ENCODE measurements at places on chromosomes 6 and 20. TPM values are rescaled to one million over a fixed set of nuclear protein-coding genes. Genes with fewer than 3 reads are reported as not detected.

The OR12D3 gene
- not detected for total RNA-seq

The DLK2 gene
- not detected for total RNA-seq

The TINAG gene
- not detected for total RNA-seq

The GNRH2 gene
- total RNA-seq = not detected

The VSX1 gene
- not detected for total RNA-seq

- no peak for DNase-seq
- no peak overlapping the region for H3K27ac ChIP-seq
- H3K36me3 ChIP-seq = no peaks in the 10 kb centered on the region
- H3K4me1 ChIP-seq = no peaks in the 10 kb centered on the region
Measured at GRCh38 chr6:135274561-135275293, 93.6 kb downstream of the MYB start.

DNA sequence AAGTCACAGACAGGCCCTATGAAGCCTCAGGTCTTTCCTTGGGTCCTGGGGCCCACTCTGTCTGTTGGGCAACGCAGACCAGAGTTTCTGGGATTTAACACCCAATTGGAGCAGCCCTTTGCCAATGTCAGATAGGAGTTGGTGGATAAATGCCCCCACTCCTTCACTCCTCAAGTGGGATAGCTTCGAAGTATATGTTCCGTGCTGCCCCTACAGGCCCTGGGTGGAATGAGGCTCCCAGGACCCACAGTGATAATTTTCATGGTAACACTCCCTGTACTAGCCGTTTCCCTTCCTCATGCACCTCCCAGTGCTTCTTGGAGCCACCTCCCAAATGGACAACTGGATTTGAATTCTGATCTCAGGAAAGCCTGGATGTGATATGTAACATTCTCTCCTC is 145.4 kb downstream of the FOXA2 start:
- no peak for DNase-seq
- H3K4me3 ChIP-seq = no peak overlapping the region
- no peaks in the 10 kb centered on the region for H3K36me3 ChIP-seq
- H3K4me1 ChIP-seq = no peaks in the 10 kb centered on the region

DNA sequence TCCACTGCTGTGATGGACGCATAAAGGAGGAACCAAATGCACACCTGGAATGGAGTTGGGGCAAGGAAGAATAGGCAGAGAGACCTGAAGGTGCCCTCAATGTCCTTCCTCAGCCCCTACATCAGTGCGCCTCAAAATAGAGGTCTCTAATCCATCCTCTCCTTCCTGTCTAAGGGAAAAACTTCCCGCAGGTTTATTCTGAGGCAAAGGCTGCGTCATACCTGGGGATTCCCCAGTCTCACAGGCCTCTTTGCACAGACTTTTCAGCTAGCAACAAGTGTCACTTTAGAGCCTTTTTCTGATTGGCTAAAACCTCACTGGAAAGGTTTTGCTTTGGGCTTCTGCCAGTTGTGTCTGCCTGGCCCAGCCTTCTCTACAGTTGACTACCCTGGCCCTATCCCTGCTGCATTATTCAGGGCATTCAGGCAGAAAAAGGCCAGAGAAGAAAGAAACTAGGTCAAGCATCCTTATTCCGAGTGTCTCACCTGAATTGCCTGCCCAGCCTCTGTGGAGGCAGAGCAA is 1.8 kb upstream of the HLA-DQB1 start:
- H3K27ac ChIP-seq = no peak overlapping the region
- H3K36me3 ChIP-seq = no peaks in the 10 kb centered on the region
- no peaks in the 10 kb centered on the region for H3K27me3 ChIP-seq
- no peak overlapping the region for H3K4me3 ChIP-seq

DNA sequence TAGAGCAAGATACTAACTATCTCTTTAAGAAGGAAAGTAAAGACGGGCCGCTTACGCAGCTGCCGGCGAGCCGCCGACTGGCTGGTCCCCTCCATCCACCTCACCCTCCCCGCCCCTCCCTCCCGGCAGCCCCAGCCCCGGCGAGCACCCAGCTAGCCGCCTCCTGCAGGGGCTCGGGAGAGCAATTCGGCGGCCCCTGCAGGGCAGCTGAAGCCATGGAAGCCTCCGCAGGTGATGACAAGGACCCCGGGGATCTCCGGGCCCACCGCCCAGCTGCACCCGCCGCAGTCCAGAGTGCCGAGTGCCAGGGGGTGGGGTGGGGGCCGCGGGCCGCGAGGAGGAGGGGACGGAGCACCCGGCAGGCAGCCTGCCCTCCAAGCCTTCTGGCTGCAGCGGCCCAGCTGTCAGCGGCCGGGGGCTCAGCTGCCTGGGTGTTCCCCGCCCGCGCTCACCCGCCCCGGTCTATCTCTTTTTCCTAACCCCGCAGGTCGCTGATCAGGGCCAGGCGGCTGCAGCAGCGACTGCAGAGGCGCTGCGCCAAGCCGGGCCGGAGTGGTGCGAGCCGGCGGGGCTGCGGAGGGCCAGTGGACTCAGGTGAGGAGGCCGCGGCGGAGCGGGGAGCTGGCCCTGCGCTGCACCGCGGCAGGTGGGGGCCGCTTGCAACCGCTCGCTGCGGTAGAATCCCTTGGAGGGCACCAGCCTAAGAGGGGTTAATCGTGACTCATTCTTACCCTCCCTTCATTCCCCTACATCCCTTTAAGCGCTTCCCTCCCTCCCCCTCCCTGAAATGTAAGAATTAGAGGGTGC is at the start of gene SNPH:
TSS of gene SNPH (plus strand) at position 128 of the 807 bp plus-strand sequence. CDS start 29,946 bp downstream, outside the sequence.
- no peaks in the 10 kb centered on the region for H3K36me3 ChIP-seq
- peak within 1 kb of the TSS; percentile 20 for H3K27ac ChIP-seq
- H3K4me1 ChIP-seq = peaks cover 3% of the 10 kb centered on the region
- H3K4me3 ChIP-seq = peak within 1 kb of the TSS; percentile 82

DNA sequence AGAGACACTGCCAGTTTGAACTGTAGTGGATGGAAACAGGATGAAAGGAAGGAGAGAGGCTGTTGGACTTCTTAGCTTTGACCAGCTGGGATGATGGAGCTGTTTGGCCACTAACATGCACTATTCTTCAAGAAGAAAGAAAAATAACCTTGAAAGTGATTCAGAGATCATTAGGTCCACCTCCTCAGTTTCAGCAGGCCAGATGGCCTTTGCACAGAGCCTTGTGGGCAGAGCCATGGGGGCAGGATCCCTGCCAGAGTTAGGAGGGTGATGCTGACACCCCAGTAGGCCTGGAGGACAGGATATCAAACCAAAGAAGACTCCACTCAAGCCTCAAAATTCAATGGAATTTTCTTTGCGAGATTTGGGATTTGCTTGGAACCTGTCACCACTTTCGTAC is 74.5 kb upstream of the TMEM181 start:
- peaks cover 4% of the 10 kb centered on the region for H3K36me3 ChIP-seq
- no peak overlapping the region for H3K4me3 ChIP-seq
- no peak for DNase-seq
- no peaks in the 10 kb centered on the region for H3K27me3 ChIP-seq
- no peak overlapping the region for H3K27ac ChIP-seq
- H3K4me1 ChIP-seq = no peaks in the 10 kb centered on the region

GRCh38 chr6:52506476-52506875 is 70.4 kb downstream of the TRAM2 start:
- H3K27me3 ChIP-seq = no peaks in the 10 kb centered on the region
- H3K4me3 ChIP-seq = no peak overlapping the region
- peaks cover 74% of the 10 kb centered on the region for H3K4me1 ChIP-seq
- H3K27ac ChIP-seq = peak overlapping the region; percentile 10
- no peak for DNase-seq
- H3K36me3 ChIP-seq = peaks cover 35% of the 10 kb centered on the region

DNA sequence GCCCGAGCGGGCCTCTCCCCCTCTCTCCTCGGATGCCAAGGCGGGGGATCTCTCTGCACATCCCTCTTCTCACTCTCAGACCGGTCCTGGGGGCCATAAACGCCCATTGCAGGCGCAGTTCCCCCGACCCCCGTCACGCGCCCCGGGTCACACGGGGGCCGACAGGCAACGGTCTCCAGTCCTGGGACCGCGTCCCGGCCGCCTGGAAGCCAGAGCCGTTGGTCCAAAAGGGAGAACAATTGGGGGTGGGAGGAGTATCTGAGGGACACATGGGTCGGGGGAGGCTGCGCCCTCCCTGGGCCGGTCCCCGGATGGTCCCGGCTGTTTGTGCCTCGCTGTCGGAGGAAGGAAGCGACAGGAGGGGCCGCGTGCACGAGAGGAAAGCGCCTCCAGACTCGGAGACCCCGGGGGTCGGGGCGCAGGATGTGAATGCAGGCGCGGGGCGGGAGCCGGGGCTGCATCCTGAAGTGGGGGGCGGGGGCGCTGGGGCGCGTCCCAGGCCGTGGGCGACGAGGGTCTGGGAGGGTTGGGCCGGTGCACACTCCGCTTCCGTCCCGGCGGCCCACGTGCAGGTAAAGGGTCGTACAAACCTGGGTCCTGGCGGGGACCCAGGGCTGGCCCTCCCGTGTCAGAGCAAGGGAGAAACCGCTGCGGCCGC is 903 bp downstream of the SLC4A11 start:
- H3K4me1 ChIP-seq = peaks cover 24% of the 10 kb centered on the region
- no peak for DNase-seq
- no peak overlapping the region for H3K27ac ChIP-seq
- H3K27me3 ChIP-seq = peaks cover 11% of the 10 kb centered on the region
- no peaks in the 10 kb centered on the region for H3K36me3 ChIP-seq

GRCh38 chr6:164148788-164149187 is 734.3 kb downstream of the QKI start:
- no peak for DNase-seq
- H3K4me1 ChIP-seq = no peaks in the 10 kb centered on the region
- no peak overlapping the region for H3K27ac ChIP-seq

- no peaks in the 10 kb centered on the region for H3K4me1 ChIP-seq
- no peak for DNase-seq
- H3K36me3 ChIP-seq = peaks cover under 1% of the 10 kb centered on the region
- no peak overlapping the region for H3K4me3 ChIP-seq
- no peak overlapping the region for H3K27ac ChIP-seq
Measured at GRCh38 chr6:3124667-3125066, 6.2 kb downstream of the BPHL start.

DNA sequence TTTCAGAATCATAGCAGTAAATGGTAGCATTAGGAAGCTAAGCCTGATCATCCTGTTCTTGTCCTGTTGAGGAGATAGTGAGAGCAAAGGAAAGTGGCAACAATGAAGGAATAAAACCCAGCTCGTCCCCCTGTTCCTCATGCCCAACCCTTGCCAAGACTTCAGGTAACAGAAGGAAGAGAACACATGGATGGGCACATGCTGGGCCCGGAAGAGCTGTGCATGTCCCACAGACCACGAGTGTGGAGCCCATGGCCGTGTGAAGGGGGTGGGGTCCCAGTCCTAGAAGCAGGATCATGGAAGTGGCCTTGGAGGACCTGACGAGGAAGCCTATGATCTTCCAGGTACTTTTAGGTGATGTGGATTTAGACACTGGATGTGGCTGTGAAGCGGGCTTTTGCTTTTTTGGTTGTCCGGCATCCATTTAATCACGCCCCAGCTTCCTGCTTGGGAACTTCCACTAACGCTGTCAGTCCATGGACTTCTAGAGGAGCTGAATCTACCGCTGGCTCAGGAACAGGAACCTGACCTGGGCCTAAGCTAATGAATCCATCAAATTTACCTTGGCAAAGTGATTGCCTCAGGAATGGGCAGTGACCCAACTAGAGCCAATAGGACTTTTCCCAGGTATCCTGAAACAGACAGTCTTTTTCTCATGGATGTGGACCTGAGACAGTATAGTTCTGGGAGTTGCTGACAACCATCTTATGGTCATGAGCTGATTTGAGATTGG is 79.3 kb upstream of the ARMC2 start:
- H3K4me1 ChIP-seq = peaks cover 3% of the 10 kb centered on the region
- no peak for DNase-seq

GRCh38 chr6:134826889-134827737 is 122.8 kb downstream of the ALDH8A1 start:
- peak overlapping the region; percentile 27 for H3K27ac ChIP-seq
- H3K4me1 ChIP-seq = peaks cover 34% of the 10 kb centered on the region
- H3K4me3 ChIP-seq = no peak overlapping the region

DNA sequence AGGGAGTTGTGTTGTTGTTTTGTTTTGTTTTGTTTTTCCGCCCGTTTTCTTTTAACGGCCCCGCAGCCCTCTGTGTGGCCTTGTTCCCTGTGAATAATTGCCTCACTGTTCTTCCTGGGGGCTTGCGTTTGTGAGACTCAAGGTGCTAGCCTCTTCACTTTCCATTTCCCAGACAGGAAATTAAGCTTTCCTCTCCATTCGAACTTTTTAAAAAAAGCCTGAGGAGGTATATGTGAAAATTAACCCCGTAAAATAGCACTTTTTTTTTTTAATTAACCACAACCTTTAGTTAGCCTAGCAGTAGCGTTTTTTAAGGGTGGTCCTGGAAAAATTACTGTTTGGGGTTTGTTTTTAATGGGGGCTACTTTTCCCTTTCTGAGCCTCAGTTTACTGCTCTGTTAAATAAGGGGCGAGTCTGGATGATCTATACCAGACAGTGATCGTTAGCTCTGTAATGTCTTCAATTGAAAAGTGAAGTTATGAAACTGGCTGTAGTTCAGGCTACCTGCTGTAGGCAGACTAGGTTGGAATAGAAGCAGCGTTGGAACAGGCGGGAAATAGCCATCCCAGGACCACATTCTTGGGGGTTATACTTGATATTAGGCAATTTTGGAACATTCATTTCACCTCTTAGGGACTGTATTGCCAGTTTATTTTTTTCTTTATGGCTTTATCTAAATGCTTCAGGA is 1.7 kb downstream of the STX16 start:
- no peaks in the 10 kb centered on the region for H3K36me3 ChIP-seq
- peak overlapping the region; percentile 93 for H3K27ac ChIP-seq
- no peaks in the 10 kb centered on the region for H3K27me3 ChIP-seq
- H3K4me3 ChIP-seq = peak overlapping the region; percentile 96
- H3K4me1 ChIP-seq = peaks cover 45% of the 10 kb centered on the region

DNA sequence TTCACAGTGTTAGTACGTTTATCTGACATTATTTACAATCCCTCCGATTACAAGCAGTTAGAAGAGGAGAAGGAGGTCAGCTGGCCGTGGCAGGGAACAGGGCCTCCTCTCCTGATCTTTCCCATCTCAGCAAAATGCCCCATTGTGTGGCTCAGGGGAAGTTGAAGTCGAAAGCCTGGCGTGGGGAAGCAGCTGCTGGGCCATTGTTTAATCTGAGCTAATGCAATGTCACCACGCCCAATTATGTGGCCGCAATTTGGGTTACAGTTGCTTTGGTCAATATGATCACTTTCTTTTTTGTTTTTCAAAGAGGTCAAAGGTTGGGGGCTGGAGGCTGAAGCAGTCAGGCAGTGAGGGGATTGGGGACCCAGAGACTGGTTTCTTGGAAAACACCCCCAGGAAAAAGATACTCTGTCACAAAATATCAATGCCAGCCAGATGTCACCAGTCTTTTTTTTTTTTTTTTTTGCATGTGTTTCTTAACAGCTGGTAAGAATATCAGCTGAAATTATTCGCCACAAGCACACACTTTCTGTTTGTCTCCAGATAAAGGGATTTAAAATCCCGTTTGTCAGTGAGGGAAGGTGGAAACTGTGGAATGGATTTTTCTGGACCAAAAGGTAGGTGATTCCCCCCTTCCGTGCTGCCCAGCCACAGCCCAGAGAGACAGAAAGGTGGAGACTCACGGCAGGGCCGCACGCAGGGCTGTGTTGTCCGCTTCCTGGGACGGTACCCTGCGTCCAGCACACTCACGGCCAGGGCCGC is 24.6 kb downstream of the DLL1 start:
- H3K27me3 ChIP-seq = no peaks in the 10 kb centered on the region
- DNase-seq = no peak
- H3K36me3 ChIP-seq = no peaks in the 10 kb centered on the region

GRCh38 chr6:42774201-42774600 is 7.7 kb upstream of the BICRAL start:
- no peaks in the 10 kb centered on the region for H3K27me3 ChIP-seq
- peak overlapping the region; percentile 53 for H3K4me3 ChIP-seq
- no peaks in the 10 kb centered on the region for H3K4me1 ChIP-seq
- no peaks in the 10 kb centered on the region for H3K36me3 ChIP-seq

All from thoracic aorta (tissue), 2 donors.